ENCODE measurements at places on chromosomes 4 and X.
A peak's percentile ranks its signal among the peaks of the same experiment; 100 is the strongest.

- no peak for DNase-seq
Measured at GRCh38 chrX:71181558-71181909, 36.9 kb downstream of the NLGN3 start.

GRCh38 chr4:183356931-183357675, 34.9 kb upstream of the CLDN24 start:
- DNase-seq, result no peak

- no peak for DNase-seq
Measured at GRCh38 chrX:70479247-70479921, 34.7 kb downstream of the DLG3 start.

DNA sequence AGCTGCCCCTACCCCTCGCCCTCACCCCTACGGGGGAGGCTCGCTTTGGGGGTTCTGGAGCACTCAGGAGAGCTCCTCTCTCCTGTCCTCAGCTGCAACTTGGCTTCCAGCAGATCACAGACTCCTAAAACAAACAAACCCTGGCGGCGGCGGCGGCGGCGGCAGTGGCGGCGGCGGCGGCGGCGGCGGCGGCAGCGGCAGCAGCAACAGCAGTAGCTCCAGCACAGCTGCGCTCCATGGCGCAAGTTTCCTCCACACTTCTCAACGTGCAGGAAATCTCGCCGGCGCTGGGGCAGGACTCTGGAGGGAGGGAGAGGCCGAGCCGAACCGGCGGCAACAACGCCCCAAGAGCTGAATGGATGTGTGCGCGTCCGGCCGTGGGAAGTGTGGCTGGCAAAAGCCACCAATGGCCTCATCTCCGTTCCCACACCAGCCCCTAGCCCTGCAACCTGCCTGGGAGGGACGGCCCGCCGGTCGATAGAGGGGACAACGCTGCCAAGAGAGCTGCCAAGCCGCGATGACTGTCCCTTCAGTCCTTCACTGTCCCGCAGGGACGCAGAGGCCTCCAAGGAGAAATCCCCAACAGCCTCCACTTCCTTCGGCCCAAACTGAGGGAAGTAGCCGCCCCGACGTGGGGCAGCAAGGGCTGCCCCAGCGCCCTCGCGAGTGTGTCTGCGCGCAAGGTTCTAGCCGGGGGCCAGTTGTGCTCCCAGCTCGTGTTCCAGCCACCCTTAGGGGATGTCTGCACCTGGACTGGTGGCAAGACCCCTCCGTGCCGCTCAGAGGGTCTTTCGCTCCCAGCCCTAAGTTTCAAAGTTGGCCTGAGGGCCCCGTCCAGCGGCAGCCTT, 775 bp downstream of the SHROOM4 start:
- no peak for DNase-seq

- DNase-seq, result no peak
Measured at GRCh38 chr4:1245481-1246051, 3.4 kb downstream of the CTBP1 start.

- DNase-seq, result no peak
Measured at GRCh38 chr4:6031846-6032245, 13.6 kb upstream of the C4orf50 start.

GRCh38 chrX:43380704-43381103, 275.4 kb upstream of the MAOA start:
- DNase-seq, result no peak

- DNase-seq, result peak; percentile 28
Measured at GRCh38 chr4:176340871-176341685, 21.3 kb downstream of the SPCS3 start.

DNA sequence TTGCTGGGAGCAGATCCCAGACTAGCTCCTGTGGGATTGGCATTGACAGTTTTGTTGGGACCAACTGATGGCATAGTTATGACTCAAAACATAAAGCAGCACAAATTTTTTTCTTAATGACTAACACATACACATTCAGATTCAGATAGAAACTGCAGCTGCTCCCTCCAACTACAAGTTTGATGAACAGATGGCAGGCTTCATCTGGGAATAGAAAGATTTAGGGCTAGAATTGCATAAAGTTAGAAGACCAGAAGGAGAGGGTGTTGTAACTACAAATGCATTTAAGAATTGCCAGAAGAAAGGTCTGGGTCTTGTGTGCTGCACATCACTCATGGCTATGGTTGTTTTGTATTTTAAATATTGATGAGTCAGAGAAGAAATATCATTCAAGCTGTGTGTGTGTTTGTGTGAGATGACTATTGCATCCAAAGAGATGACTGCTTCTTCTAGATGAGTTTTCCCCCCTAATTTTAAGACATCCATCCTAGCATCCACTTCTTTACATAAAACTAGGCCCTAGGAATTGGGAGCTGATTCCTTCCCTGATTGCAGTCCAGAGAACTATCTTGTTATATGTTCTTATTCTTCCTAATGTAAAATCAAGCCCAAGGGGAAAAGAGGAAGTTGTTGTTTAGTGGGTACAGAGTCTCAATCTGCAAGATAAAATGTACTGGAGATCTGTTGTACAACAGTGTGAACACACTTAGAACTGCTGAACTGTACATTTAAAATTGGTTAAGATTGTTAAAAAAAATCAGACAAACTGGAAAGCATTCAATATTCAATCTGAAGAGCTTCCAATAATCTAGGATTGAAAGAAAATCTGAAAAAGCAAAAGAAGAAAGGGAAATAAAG, 175.1 kb downstream of the PARM1 start:
- DNase-seq, result peak; percentile 76

GRCh38 chr4:144681806-144682205, 35.9 kb downstream of the HHIP start:
- DNase-seq, result no peak

DNA sequence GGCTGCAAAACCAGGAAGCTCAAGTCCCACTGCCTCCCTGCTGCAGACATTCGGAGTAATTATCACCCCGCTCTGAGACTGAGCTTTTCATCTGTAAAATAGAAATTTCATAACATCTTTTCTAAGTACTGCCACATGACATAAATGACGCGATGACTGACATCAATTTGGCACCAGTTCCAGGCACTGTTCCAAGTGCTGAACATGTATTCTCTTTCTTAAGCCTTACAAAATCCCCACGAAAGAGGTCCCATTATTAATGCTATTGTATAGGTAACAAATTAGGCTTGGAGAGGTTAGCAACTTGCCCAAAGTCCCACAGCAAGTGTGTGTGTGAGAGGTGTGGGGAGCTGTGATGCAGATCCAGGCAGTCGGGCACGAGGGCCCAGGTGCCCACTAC, 56.4 kb downstream of the SLC2A9 start:
- DNase-seq, result no peak

- no peak for DNase-seq
Measured at GRCh38 chr4:138957302-138957701, 58.3 kb upstream of the NOCT start.

GRCh38 chr4:26365537-26366150, 44.8 kb downstream of the RBPJ start:
- DNase-seq, result no peak

GRCh38 chr4:14743601-14744000, 258.7 kb upstream of the CPEB2 start:
- DNase-seq, result no peak

DNA sequence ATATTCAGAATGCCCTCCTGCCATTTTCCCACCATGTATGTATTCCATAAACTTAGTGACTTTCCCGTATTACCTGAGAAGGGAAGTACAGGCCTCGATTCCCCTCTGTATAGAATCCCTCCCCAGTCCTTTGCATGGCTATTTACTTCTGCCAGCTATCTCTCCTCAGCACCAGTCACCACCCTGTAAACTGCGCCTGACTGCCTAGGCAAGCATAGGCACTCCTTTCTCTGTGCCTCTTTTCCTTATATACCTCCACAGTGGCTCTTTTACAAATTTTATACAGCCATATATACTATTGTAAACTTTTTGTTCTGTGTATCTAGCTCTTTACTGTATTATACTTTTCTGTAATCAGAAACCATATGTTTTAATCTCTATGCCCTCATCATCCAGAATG, 130.9 kb upstream of the TET2 start:
- no peak for DNase-seq

DNA sequence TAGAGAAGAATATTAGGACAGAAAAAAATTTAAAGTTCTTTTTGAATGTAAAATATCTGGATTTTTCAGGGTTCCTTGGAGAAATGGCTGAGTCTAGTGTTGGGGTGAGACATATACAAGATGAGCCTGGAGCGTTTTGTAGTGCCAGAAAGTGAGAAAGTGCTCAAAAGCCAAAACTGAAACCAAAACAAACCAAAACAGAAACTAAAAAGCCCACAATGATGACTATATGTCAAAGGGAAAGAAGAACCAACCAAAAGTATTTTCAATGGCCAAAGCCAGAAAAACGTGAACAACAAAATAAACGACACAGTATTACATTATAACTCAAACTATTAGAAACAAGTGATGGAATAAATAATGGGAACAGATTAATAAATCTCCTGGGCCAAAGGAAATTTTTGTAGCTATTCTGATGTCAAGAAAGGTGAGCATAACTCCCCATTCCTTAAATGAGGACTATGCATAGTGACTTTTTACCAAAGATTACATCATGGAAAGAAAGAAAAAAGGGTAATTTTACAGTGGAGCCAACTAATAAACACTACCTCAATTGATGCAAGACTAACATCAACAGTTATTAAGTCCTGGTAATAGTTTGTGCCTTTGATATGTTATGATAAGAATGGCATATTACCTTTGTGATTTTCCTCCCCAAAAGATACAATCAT, 1137.6 kb downstream of the C4orf33 start:
- DNase-seq, result no peak

Measured in NCI-H2171 treated with DMSO at 0.1 percent for 48 hours (cell line).